Stimulated activated naive CD8-positive, alpha-beta T cell treated with anti-CD3 and anti-CD28 coated beads, Interleukin-15, amount 100 ng/mL, for 72 hours (primary cell): ENCODE measurements at places on chromosomes 4 and X.
A peak's percentile ranks its signal among the peaks of the same experiment; 100 is the strongest.

DNA sequence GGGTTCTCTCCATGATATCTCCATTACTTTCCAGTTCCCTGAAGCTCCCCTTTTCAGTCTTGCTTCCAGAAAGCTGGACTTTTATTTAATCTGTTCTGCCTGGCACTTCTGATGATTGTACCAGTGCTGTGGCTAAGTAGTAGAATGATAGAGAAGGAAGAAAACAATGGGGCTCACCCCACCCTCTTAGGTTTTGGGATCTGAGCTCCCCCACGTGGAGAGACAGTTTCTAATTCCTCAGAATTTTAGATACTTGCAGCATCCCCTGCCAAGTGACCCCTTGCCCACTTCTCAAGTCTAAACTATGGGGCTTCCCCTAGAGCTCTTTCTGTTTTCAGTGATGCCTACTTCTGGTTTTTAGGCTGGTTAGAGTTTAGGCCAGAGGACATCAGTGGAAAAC is 73.9 kb downstream of the GC start:
- DNase-seq: no peak

- no peak for DNase-seq
These were observed 958.1 kb upstream of the GRID2 start for GRCh38 chr4:91345632-91346031.

DNA sequence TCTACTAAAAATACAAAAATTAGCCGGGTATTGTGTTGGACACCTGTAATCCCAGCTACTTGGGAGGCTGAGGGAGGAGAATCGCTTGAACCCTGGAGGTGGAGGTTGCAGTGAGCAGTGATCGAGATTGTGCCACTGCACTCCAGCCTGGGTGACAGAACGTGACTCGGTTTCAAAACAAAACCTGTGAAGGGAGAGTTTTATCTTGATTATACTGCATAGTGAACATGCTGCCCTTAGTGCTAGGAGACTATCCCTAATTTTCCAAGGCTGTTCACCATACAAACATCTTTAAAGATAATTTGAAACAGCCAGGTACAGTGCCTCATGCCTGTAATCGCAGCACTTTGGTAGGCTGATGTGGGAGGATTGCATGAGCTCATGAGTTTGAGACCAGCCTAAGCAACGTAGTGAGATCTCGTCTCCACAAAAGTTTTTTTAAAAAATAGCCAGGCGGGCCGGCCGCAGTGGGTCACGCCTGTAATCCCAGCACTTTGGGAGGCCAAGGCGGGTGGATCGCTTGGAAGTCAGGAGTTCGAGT is 6.2 kb downstream of the AFF1 start:
- no peak for DNase-seq

DNA sequence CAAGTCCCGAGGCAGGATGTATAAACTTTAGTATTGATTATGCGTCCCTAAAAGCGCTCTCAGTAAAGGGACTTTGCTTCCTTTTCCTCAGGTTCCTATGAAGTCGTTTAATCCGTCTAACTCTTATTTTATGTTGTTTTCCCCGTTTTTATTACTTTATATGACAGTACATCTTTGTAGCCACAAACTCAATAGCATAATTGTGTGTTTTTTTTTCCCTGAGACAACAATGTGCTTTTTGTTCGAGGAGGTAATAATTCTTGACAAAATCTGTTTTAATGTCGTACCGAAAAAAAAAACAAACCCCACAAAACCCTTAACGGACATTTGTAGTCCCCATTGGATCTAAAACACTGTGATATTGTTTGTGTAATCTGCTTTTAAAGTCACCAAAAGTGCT is 17.9 kb upstream of the PPP2R3B start:
- no peak for DNase-seq

GRCh38 chr4:38132107-38132673 is 172.0 kb downstream of the PTTG2 start:
- DNase-seq: peak; percentile 75

DNA sequence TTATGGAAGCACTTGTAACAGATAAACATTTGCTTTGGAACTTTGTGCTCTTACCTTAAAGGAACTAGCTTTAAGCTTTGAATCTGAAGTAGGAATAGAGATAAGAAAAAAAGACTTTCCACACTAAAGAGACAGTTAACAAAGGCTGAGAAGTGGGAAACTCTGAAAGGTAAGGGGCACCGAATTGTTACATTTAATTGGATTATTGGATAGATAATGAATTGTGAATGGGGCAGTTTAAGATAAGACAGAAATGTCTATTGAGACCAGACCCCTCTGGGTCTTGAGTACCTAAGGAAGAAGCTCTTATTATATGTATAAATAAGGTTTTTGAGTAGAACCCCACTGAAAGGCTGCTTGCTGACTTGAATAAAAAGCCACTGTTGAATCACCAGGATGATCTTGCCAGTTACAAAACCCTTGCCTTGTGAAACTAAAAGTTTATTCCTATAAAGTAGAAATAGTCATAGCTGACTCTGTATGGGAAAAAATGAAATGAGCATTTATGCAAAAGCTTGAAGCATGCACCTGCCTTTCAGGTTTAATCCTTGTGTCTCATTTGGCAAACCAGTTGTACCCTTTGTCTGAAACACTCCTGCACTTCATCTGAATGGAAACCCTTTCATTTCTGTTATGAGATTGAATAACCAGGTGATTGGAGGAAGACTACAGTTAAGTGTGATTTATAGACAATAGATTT is 423.2 kb downstream of the RPA4 start:
- no peak for DNase-seq

DNA sequence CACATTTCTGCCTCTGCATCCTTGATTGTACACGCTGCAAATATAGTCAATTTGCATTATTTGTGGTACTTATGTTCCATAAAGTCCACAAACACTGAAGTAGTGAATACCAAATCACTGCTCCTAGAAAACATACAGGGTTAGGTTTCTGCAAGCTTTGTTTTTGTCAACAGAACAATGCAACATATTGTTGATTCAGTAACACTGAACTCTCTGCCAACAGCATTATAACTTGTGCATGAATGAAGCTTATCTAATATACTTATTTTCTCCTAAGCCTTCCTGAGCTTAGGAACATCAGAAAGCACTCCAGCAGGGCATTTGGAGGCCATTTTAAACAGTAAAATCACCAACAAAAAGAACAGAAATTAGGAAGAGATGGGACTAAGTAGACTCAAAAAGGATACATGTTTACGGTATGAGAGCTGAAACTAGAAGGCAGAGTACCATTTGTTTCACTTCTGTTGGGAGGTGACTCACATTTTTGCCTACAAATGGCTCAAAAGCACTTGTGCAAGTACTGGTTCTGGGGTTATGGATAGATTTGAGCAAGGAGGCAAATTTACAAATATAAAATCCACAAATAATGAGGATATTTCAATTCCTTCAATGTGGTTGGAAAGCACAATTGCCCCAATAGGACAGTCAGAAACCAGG is 14.1 kb downstream of the COX18 start:
- DNase-seq: no peak

DNA sequence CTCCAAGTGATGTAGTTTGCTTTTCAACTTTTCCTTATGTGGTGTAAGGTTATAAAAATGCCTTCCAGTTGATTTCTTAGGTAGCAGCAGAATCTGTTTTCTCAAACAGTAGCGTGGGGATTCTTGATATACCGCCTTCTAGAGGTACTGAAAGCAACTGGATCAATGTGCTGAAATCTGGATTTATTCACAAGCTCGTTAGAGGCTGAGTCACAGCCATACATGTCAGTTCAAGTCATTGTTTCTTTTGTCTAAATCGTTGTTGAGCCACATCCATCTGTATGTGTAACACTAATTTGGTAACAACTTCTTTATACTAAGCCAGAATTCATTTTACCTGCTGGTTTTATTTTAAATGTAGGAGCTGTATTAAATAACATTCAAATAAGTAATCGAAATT is 200.0 kb upstream of the MAD2L1 start:
- no peak for DNase-seq

DNA sequence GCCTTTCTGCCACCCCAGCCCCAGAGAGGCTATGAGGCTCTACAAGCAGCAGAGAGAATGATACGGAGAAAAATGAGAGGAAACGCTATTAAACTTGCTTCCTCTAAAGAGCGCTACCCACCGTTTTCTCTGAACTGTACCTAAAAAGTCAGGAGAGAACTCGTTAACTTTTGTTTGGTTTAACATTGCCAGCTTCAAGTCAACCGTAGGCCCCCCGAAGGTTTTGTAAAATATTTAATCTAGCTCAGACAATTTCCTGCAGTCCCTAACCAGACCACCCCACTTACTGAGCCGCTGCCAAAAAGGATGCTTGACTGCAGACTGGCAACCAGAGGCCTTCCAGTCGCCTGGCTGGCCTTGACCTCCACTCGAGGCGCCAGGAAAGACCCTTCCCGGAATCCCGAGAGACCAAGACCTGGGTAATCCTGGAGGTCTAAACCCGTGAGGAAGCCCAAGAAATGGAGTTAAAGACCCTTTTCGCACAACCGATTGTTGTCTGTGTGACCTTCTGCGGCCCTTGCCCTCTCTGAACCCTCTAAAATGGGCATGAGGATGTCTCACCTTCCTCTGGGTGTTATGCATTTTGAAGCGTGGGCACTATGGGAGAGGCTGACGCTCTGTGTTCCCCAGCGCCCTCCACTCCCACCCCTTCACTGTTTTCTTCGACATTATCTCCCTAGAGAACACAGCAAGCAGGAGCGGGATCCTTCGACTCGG is 86.3 kb downstream of the BCOR start:
- no peak for DNase-seq

- no peak for DNase-seq
These were observed 1.4 kb downstream of the PDZD4 start for GRCh38 chrX:153828723-153829548.

DNA sequence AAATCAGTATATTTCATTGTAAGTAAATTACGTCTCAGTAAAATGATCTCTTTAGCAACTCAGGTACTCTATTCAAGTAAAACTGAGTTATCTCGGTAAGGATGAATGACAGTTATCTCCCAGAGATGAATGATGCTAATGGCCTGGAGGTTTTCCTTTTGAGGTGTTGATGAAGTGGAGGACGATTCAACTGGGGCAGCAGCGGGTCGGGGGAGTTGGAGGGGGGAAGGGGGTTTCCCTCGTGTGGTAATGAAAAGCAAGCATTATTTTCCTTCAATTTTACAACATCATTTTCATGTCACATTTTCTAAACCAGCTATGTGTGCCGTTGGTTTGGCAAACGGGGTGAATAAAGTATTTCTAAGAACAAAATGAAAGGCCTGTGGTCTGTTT is 92.4 kb upstream of the ATXN3L start:
- DNase-seq: no peak

GRCh38 chr4:157363360-157363759 is 142.8 kb downstream of the GRIA2 start:
- DNase-seq: no peak

- no peak for DNase-seq
These were observed 54.4 kb upstream of the ATP6AP2 start for GRCh38 chrX:40526412-40526811.

GRCh38 chr4:15729910-15730533 is 27.2 kb downstream of the BST1 start:
- peak; percentile 18 for DNase-seq

- no peak for DNase-seq
These were observed 1.9 kb downstream of the THAP6 start for GRCh38 chr4:75516144-75516543.

GRCh38 chrX:130216320-130216719 is 44.6 kb downstream of the RAB33A start:
- DNase-seq: no peak

- no peak for DNase-seq
These were observed at the start of gene HMX1 for GRCh38 chr4:8871417-8872401. Gene HMX1 (minus strand): TSS chr4:8871839. CDS start chr4:8871614, 225 bp downstream.

DNA sequence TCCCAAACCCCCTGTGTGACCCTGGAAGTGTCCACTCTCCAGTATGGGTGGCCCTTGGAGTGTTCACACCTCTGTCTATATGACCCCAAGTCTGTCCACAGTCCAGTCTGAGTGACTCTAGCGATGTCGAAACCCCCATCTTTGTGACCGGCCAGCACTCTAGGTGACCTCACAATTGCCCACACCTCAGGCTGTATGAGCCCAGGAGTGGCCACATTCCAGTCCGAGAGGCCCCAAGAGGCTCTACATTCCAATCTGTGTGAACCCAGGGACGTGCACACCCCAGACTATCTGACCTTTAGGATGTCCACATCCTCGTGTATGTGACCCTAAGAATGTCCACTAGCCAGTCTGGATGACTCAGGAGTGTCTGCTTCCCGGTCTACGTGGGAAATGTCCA is 7.3 kb upstream of the GLOD5 start:
- DNase-seq: no peak

GRCh38 chrX:130552444-130553073 is 150.8 kb downstream of the RBMX2 start:
- DNase-seq: no peak
